Effector CD4-positive, alpha-beta T cell (primary cell): ENCODE measurements at places on chromosomes 5 and 9.
A peak's percentile ranks its signal among the peaks of the same experiment; 100 is the strongest.

- no peak for DNase-seq
Observed at GRCh38 chr9:130906735-130907416, 10.3 kb upstream of the QRFP start.

DNA sequence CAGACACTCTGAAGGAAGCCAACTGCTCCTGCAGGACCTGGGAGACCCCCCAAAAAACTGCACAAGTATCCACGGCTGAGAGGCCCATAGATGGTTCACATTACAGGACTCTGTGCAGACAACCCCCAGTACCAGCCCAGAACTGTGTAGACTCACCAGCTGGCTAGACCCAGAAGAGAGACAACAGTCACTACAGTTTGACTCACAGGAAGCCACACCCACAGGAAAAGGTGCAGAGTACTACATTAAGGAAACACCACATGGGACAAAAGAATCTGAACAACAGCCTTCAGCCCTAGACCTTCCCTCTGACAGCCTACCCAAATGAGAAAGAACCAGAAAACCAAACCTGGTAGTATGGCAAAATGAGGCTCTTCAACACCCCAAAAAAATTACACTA is 281.2 kb upstream of the RGMB start:
- DNase-seq = no peak

DNA sequence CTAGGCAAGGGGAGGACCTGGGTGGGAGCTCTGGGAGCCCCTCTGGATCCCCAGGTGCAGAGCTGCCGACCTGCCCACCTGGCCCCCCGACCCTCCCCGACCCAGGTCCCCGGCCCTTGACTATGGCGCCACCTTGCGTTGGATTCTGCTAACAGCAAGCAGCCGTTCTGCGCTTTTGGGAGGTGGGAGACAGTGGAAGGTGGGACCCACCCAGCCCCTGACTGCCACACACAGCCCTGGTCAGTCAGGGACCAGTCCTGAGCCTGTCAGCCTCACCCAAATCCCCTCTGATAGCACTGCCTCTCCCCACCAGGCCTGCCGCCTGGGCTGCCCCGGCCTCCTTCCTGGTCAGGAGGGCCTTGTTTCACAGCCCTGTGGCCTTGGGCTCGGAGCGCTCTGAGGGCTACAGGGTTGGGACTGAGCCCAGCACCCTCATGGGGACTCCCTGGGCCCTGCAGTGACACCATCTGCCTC is 77.9 kb downstream of the HMCN2 start:
- peak; percentile 11 for DNase-seq

DNA sequence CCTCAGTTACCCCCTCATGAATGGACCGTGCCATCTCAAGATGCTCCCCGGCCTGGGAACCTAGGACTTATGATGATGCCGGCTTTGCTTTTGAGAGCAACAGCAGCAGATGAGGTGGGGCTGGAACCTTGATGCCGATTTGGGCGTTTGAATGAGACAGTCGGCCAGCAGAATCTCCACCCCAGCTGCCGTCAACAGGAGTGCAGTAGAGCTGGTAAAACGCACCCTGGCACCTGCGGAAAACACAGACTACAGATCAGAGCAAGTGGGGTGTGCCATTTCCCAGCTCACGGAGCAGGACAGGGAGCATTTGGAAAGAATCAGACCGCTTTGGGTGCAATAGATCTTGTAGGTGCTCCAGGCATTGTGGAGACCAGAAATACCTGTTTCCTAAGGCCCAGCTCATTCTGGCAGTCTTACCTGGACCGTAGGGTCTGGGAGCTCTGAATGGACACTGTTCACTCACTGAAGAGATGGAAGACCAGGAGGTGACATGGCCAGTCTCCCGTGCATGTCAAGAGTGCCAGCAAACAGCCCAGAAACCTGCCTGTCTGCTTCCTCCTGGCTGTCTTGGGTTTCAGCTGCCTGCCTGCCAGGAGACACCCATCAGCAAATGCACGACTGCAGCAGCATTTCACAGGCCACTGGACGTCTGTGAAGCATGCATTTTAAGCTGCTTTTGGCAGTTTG is 317.7 kb upstream of the IRX4 start:
- DNase-seq = no peak

DNA sequence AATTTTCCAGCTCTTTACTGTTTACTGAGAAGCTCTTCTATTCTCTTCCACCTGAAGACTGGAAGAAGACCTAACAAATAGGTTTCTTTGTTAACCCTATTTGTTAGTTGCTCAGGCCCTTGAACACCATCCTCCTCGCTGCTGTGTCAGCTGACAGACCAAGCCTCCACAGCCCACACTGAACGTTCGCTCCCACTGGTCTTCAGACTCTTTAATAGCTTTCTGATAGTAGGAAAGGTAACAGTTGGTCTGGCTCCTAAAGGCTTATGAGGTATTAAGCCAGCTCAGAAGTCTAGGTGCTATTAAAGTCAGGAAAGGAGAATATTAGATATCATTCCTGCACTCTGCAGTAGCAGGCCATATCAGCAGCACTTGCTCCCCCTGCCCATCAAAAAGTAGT is 23.3 kb upstream of the F2R start:
- DNase-seq = no peak

- DNase-seq = peak; percentile 51
Observed at GRCh38 chr5:180868960-180869359, 7.9 kb upstream of the ZFP62 start.

- DNase-seq = no peak
Observed at GRCh38 chr9:78899006-78899405, 602.1 kb downstream of the PSAT1 start.

DNA sequence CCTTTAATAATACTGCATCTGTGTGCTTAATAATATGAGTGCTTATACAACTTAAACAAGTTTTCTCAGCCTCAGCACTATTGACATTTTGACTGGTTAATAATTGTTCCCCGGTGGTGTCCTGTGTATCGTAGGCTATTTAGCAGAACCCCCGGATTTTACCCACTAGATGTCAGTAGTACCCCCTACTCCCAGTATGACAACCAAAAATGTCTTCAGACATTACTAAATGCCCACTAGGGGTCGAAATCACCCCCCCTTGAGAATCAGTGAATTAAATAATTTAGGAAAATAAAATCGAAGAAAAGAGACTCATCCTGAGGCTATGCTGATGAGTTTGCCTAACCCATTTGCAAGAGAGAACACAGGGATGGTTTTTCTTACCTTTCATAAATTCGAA is 166.3 kb downstream of the ATP10B start:
- no peak for DNase-seq
